ENCODE measurements at places on chromosomes 16 and 17.

DNA sequence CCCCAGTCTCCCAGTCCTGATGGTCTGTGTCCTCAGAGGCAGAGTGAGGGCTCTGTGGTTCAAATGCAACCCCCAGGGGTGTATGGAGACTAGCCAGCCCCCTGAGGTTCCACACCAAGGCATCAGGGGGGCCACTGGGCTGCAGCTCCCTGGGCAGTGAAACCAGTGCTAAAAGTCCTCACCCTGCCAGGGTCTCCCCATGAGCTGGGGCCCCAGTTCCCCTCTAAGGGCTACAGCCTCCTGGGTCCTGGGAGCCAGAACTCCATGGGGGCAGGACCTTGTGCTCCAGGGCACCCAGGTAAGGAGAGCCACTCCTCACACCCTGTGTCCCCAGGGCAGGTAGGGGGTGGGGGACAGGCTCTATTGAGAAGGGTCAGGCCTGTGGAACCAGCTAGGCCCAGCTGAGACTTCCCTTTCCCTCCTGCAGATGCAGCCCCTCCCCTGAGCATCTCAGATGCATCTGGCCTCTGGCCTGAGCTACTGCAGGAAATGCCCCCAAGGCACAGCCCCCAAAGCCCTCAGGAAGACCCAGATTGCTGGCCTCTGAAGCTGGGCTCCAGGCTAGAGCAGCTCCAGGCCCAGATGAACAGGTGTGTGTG, 6.4 kb upstream of the DCAF7 start:
- no peak for DNase-seq

DNA sequence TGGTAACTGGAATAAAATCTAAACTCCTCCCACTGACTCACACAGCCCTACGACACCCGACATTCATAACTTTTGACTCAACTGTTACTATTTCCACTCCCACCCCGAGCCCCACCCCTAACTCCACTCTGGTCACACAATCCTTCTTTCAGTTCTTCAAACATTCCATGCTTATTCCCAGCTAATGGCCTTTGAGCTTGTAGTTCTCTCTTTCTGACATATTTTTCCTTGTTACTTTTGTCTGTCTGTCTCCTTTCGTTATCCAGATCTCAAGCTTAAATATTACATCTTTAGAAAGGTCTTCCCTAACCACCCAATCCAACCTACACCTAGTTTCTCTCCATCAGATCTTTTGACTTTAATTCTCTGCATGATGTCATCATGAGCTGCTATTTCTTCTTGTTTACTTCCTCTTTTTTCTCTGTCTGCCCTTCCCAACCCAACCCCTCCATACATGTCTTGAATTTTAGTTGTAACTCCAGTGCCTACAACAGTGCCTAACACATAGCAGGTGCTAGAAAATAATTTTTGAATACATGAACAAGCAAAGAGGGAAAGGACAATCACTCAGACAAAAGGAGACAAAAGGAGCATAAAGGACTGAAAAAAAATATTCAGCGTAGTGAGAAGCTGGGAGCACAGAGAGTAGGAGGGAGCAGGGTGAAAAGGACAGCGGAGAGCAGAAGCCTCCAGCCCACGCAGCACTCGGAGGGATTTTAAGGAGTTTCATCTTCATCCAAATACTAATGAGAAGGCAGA, 65.2 kb upstream of the SMIM36 start:
- DNase-seq = peak; percentile 52

- DNase-seq = no peak
Measured at GRCh38 chr16:52480237-52480636, 66.7 kb downstream of the TOX3 start.

- peak; percentile 46 for DNase-seq
Measured at GRCh38 chr17:8703001-8703400, 41.6 kb downstream of the CCDC42 start.

DNA sequence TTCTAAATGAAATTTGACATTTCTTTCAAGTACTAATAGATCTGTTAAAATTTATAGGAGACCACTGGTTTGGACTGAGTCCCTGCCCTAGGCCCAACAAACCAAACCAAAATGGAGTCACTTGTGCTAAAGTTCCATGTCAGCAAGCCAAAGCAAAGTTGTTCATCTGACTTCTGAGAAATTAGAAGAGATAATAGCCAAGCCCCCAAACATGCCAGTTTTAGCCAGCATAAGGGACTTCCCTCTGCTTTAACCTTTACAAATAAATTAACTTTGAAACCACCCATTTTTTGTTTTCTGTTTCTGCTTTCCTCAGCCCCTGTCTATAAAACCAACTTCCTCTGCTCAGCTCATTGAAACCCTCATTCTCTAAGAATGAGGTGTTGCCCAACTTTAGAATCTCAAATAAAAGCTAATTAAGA, 18.9 kb downstream of the CDR2 start:
- no peak for DNase-seq

GRCh38 chr17:67038861-67039365, 5.4 kb upstream of the CACNG1 start:
- no peak for DNase-seq

DNA sequence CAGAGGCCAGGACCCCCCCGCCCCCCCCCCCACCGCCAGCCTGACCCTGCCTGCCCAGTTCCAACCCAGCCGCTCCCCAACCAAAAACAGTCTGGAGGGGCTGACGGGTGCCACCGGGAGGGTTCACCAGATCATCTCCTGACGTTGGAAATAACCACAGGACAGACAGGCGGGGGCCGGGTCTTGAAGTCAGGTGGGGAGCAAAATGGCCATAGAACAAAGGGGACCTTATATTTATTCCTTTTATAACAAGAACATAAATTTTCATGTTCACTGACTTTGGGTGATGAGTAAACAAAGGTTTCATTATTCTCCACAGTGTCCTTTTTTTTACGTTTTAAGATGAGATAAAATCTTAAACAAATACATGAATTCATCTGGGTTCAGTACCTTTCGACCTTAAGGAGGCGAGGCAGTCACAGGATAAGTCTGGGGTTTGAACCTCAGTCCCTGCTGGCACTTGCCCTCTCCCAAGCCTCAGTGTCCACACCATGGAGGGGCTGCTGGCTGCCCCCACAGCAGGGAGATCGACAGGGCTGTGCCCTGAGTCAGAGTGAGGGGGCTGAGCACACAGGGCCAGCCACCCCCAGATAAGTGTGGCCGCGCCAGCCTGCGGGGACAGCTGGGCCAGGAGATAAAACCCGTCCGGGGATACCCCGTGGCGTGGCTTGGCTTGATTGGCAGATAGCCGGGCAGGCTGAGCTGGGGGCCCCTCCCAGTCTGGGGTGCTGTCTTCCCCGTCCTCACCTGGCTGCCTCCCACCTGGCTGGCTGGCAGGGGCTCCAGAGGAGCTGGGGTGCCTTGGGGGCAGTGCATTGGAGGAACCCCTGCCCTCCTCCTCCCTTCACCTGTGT, 15.0 kb downstream of the SLC7A5 start:
- no peak for DNase-seq

DNA sequence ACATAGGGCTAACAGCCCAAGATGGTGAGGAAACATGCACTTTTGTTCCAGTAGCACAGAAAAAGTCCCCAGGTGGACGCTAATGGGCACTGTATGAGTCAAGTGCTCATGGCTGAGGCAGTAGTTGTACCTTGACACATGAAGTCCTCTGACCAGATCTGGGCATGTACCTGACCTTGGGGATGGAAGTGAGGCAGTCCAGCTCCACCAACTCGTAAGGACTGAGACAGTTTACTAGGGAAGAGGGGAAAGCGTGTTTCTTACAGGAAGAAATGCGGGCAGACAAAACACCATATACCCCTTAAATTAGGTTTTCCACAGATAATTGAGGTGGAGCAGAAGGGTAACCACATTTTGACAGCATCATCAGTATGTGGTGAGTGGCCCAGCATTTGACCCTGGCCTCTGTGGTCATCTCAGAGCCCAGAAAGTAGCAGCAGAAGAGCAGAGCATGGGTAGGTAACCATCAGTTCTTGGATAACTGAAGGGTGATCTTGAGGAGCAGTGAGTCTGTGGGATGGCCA, 32.4 kb upstream of the METTL9 start:
- peak; percentile 32 for DNase-seq

DNA sequence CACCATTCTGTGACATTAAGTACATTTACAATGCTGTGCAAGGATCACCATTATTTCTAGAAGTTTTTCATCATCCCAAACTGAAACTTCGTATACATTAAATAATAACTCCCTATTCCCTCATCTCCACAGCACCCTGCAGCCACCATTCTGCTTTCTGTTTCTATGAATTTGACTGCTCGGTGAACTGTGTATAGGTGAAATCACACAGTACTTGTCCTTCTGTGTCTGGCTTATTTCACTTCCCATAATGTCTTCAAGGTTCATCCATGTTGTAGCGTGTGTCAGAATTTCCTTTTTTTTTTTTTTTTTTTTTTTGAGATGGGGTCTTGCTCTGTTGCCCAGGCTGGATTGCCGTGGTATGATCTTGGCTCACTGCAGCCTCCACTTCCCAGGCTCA, 20.4 kb downstream of the RAP1GAP2 start:
- DNase-seq = no peak

- no peak for DNase-seq
Measured at GRCh38 chr17:74130841-74131240, 72.6 kb upstream of the RPL38 start.

- DNase-seq = no peak
Measured at GRCh38 chr17:68963958-68964357, 8.8 kb upstream of the ABCA8 start.

DNA sequence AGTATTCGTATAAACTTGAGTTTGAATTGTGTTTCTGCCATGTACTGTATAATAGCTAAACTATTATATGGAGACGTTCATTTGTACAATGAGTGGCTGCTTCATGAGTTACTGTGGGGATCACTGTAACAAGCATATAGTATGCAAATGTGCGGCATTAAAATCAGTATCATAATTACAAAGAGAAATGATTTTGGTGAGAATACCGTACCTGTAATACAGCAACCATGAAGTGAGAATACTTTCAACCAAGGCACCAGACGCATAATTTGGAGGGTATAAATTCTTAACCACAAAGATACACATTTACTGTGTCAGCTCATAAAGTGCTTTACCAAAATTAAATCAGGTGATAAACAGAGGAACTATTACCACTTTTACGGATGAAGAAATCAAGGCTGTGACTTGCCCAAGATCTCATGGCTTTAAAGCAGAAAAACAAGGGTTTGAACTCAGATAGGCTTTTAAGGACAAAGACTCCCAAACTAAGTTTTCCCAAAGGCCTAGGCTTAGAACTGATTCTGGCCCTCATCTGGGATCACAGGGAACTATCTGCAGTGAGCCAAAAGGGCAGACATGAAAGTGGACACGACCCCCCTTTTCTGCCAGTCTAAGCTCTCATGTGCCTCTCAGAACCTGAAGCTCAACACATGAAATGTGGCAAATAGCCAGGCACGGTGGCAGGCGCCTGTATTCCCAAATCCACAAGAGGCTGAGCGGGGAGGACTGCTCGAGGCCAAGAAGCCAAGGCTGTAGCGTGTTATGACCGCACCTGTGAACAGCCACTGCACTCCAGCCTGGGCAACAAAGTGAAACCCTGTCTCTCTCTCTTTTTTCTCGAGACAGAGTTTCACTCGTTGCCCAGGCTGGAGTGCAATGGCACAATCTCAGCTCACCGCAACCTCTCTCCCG, 6.4 kb downstream of the RPS15A start:
- DNase-seq = no peak

DNA sequence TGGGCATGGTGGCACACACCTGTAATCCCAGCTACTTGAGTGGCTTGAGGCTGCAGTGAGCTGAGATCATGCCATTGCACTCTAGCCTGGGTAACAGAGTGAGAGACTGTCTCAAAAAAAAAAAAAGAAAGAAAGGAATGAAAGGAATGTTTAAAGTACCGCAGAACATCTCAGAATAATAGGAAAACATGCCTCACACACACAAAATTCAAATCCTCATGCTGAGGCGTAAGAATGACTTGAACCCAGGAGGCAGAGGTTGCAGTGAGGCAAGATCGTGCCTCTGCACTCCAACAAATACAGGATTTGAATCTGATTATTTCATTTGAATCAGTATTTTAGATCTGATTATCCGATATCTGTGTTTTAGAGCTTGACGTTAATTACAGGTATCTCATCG, 21.3 kb upstream of the GAA start:
- no peak for DNase-seq

DNA sequence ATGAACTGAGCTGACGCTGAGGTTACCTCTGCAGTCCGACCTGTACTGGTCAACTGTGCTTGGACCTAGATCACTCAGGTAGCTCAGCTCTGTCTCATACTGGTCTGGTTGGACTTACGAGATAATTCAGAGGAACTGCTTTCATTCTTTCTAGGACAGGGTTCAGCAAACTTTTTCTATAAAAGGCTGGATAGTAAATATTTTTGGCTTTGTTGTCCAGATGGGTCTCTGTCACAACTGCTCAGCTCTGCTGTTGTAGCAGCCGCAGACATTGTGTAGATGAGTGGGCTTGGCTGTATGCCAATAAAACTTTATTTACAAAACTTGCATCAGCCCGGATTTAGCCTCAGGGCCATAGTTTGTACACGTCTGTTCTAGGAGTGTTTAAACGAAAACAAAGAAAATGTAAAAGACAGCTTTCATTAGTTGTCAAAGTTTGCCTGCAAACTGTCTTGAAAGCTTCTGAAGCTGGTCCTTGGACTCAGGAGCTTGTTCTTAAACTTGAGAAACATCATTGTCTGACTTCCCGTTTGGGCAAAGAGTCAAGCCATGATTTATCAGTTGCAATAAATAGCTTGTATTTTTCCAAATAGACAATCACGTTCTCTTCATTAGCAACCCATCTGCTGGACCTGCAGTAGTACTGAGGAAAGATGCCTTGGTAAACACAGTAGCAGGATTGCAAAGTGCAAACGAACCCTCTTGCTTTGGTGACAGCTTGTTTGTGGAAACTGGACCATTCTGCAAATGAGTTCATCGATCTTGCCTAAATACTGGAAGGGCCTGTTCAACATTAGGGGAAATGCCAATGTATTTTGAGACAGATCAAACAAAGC, 253.4 kb downstream of the SNX29 start:
- DNase-seq = no peak

DNA sequence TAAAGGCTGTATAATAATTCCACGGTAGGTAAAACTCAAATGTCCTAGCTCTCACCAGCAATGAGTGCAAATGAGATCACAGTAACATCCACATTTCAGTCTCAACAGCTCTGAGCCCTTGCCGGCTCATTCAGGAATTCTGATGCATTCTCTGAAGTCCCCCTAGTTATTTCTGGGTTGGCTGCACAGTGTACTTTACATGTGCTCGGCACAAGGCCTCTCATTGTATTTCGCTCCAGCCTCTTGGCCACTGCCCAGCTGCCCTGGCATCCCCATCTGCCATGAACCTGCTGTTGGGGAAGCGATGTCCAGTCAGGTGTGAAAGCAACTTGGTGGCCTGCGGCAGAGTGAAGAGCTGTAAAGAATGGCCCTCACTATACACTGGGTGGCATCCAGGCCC, 14.3 kb downstream of the PRCD start:
- DNase-seq = no peak

DNA sequence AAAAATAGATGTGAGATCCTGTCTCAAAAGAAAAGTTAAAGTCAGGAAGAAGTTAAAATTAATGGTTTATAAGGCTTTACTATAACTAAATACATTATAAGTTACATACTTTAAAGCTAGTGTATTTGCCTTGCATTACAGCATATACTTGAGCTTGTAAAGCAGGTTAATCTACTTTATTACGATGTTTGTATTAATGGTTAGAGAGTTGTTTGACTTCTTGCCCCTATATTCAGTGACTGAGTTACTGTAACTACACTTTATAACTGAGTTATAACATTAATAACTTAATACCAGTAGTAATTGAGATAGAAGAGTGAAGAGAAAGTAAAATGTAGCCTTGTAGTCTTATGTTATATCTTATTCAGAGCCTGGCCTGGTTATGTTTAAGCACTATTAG, 22.9 kb downstream of the CLTC start:
- DNase-seq = no peak

- DNase-seq = no peak
Measured at GRCh38 chr16:75319513-75320411, 68.3 kb upstream of the BCAR1 start.

GRCh38 chr17:40551091-40551878, 14.0 kb downstream of the CCR7 start:
- peak; percentile 82 for DNase-seq
